A549 treated with DMSO at 1 μM for 4 hours (cell line): ENCODE measurements at places on chromosomes 3 and 15. TPM values are rescaled to one million over a fixed set of nuclear protein-coding genes. Genes with fewer than 3 reads are reported as not detected.

The TRIM42 gene
- not detected in 5 replicates for total RNA-seq

The TM4SF18 gene
- 44.7 to 51.2 TPM (median 50.3 TPM) in 5 replicates for total RNA-seq

The PIERCE2 gene
- 3.2 to 4.1 TPM (median 3.8 TPM) in 5 replicates for total RNA-seq

The LMLN gene
- 1.9 to 2.7 TPM (median 2.6 TPM) in 5 replicates for total RNA-seq

The EPM2AIP1 gene
- 4.8 to 8.0 TPM (median 7.4 TPM) in 5 replicates for total RNA-seq

The IQCF5 gene
- not detected in 5 replicates for total RNA-seq

The VPS18 gene
- total RNA-seq, result 21.5 to 25.1 TPM (median 22.6 TPM) in 5 replicates

The GOLGA8O gene
- 0.19 to 0.54 TPM (median 0.33 TPM) in 5 replicates for total RNA-seq

The RBPMS2 gene
- 7.5 to 9.4 TPM (median 8.4 TPM) in 5 replicates for total RNA-seq

The CIDEC gene
- total RNA-seq, result 1.8 to 2.8 TPM (median 2.1 TPM) in 5 replicates

The STRC gene
- total RNA-seq, result 0.02 to 0.23 TPM (median 0.09 TPM) in 5 replicates

The POLR2H gene
- 73.1 to 83.9 TPM (median 75.8 TPM) in 5 replicates for total RNA-seq

The TNIK gene
- total RNA-seq, result 2.2 to 2.9 TPM (median 2.4 TPM) in 5 replicates
